Activated T-cell treated with anti-CD3 and anti-CD28 coated beads, Interleukin-2, amount 50 U/mL, for 48 hours (primary cell): ENCODE measurements at places on chromosomes 1 and 21.

DNA sequence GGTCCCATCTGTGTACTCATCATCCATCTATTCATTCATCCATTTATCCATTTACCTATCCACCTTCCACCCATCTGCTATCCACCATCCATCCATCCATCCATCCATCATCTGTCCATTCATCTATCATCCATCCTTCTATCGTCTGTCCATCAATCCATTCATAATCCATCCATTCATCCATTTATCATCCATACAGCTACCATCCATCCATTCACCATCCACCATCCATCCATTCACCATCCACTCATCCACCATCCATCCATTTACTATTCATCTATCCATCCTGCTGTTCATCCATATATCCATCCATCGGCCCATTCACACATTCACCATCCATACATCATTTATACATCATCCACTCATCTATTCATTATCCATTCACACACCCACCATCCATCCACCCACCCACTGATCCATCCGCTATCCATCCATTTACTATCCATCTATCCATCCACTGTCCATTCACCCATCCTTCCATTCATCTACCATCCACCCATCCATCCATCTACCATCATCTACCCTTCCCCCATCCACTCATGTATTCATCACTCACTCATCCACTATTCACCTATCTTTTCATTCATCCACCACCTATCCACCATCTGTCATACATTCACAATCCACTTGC is 96.4 kb downstream of the TRIM11 start:
- no peak for DNase-seq

- no peak for DNase-seq
These were observed 130.0 kb upstream of the TNR start for GRCh38 chr1:175873290-175873935.

DNA sequence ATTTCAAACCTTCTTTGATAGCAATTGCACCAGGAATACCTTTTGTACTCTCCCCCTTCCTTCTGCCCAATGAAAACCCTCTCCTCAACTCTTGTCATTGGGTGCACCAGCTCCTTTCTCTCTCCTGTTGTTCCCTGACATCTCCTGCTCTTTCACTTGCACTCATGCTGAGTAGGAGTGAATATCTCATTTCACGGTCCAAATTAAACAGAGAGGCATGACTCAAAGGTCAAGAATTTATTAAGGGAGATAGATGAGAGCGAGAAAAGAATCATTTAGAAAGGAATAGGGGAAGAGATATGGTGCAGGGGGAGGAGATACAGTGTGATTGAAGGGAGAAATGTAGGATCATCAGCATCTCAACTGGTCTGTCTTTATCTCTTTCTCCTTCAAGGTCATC is 22.1 kb downstream of the AIM2 start:
- no peak for DNase-seq

GRCh38 chr1:67485046-67485811 is 55.0 kb upstream of the SERBP1 start:
- DNase-seq, result no peak

GRCh38 chr1:165060285-165060793 is 296.2 kb downstream of the LMX1A start:
- no peak for DNase-seq
